GM12892 (cell line): ENCODE measurements at places on chromosomes 1 and 21.

GRCh38 chr21:42763581-42764442 lies 110.4 kb downstream of the PDE9A start:
- DNase-seq, result no peak

DNA sequence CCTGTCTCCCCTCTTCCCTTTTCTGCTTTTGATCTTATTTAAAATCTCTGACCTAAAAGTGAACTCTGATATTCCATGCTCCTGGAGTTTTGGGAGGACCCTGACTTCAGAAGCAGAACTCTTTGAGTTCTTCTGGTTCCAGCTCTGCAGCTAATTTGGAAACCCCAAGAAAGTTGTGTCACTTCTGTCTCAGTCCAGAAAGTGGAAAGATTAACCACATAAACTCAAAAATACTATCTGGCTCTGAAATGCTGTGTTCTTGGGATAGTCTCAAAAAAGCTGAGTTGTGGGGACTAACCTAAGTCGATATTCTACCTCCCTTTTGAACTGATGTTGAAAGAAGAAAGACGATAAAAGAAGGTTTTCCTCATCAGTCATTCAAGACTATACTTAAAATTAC lies 59.8 kb downstream of the ITPKB start:
- no peak for DNase-seq

DNA sequence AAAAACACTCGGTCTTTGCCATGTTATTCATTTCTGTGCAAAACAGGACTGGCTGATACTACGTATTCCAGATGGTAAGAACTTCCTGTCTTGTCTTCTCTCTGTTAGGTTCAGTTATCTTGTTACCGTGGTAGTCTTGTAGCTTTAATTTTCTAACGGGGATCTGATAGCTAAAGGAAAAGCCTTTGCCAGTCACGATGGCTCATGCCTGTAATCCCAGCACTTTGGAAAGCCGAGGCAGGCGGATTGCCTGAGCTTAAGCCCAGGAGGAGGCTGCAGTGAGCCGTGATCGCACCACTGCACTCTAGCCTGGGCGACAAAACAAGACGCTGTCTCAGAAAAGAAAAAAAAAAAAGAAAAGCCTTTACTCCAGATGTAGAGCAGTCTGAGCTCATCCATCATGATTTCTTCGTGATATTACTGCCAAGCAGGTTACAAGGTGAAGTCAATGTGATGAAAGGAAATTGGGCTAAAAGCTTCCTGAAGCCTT lies 11.1 kb upstream of the MSTO1 start:
- DNase-seq, result no peak

DNA sequence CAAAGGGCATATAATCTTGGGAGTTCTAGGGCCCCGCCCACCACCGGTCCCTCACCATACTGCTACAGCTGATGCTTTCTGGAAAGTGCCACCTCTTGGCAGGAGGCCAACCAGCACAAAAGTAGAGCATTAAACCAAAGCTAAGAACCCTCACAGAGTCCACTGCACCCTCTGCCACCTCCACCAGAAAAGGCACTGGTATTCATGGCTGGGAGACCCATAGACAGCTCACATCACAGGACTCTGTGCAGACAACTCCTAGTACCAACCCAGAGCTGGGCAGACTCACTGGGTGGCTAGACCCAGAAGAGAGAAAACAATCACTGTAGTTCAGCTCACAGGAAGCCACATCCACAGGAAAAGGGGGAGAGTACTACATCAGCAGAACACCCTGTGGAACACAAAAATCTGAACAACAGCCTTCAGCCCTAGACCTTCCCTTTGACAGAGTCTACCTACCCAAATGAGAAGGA lies 10.8 kb downstream of the THEM4 start:
- DNase-seq, result no peak

GRCh38 chr1:22944346-22945055 lies 28.2 kb downstream of the LACTBL1 start:
- no peak for DNase-seq

DNA sequence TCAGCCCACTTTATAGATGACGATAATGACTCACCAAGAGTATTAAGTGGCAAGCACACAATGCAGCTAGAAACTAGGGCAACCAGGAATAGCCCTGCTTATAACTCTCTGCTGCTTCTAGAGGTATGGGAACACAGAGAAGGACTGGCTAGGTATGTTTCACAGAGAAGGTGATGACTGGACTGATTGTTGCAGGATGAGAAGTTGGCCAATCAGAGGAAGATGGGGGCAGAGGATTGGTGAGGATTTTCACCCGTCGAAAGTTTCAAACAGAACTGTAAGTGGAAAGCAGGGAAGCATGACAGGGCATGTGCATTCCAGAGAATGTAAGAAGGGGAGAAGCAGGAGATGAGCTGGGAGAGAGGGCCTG lies 222.4 kb upstream of the JUN start:
- DNase-seq, result no peak

- no peak for DNase-seq
Observed at GRCh38 chr1:203280061-203280460, 25.3 kb upstream of the BTG2 start.

GRCh38 chr1:244680667-244681066 lies 27.7 kb downstream of the DESI2 start:
- no peak for DNase-seq

GRCh38 chr1:47598357-47598756 lies 160.5 kb downstream of the FOXD2 start:
- no peak for DNase-seq

DNA sequence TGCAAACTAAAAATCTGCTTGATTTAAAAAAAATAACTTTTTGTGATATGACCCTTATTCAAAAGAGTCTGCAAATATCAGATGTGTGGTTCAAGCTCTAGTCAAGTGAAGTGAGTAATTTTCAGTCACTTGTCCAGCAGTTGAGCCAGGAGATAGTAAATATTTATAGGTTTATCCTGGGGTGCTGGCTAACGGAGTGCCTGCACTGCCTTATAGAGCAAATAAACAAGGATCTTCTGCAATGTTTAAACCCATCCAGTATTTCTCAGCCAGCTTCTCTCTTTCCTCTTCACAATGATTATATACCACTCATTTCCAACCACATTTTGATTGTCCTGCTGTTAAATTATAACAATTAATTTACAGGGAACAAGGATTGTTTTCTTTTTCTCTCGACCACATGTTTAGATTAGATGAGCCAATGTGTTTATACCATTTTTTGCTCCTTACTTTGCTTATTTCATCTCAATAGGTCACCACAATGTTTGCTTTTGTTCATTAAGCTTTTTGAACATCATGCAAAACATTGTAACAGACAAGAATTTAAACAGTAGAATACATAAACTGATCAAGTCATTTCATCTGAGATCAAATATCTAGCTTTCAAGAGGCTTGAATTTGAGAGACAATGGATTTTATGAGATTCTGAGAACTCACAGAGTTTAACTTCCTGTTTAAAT lies 60.3 kb upstream of the GREM2 start:
- no peak for DNase-seq

DNA sequence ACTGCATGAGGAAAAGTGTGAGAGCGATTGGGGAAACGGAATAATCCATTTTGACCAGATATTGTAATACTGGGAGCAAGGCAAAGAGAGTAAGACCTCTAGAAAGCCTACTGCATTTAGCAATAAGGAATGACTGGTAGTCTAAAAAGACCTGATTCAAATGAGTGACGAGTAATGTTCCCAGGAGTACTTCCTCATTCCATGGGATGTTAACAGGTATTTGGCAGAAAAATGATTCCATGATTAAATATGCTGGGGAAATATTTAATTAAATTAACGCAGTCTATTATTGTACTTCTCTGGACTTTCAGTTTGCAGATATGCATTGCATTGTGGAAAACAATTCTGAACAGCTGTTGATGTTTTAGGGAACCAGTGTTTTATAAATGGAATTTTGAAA lies 105.5 kb downstream of the RPE65 start:
- no peak for DNase-seq

DNA sequence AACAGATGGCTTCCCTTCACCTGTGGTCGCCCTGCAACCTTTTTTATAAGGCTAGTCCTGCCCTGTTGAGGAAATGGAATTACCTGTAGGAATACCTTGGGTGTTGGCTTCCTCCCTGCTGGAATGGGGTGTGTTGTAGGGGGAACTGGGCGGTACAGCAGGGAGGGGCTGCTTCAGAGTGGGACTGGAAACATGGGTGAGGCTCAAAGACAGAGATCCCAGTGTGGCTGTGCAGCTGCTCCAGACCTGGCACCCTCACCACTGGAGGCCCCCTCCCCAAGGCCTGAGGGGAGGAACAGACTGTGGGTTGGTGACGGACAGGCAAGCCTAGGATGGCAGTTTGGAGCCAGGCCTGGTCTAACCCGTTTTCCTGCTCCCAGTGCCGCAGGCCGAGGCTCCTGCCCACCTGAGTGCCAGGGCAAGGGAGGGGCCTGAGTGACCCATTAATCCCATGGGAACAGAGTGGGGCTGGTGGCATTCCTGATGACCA lies 4.5 kb downstream of the EFNA3 start:
- DNase-seq, result no peak

DNA sequence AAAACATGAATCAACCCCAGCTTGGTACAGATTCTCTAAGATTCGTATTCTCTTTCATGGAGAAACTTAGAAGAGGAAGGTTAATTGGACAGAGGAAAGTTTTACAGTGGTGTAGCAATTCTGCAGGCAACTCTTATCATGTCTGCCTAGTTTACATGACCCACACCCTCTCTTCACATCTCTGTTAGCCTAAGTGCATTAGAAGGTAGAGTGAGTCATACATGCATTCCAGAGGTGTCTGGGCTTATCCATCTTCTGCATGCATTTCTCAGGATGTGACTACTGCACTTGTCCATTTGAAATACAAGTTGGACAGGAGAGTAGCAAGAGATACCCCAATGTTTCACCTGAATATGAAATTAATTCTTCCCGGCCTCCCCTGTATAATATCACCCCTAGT lies 578.4 kb upstream of the NCAM2 start:
- no peak for DNase-seq

DNA sequence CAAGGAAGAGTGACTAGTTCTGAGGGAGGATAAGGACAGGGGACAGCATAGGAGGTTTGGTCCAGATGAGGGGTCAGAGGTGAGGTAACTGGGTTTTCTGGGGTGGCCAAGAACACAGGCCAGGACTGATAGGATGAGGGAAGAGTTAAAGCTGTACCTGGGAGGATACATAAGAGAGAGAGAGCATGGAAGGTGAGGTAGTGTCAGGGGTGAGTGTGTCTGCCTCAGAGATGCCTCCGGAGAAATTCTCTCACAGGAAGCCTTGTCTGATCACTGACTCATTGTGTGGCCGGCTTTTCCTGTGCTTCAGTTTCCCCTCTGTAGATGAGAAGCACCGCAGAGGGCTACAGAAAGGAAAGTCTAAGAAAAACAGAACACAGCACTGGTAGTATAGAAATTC lies 40.2 kb downstream of the FASLG start:
- no peak for DNase-seq

DNA sequence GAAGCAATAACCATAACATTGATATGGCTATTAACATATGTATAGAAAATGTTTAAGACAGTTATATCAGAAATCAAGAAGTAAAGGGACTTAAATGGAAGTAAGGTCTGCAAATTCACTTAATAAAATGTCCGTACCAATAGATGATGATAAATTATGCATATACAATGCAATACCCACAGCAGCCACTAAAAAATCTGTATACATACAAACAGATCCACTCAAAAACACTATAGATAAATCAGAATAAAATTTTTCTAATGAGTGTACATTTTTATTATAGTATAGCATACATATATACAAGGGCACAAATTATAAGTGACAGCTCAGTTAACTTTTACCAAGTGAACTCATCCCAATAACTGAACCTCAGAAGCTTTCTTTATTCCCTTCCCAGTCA lies 6.0 kb downstream of the LORICRIN start:
- DNase-seq, result no peak

GRCh38 chr21:38861989-38862683 lies 56.4 kb downstream of the ETS2 start:
- DNase-seq, result no peak

GRCh38 chr1:1748686-1749321 lies 24.6 kb upstream of the CDK11A start:
- DNase-seq, result no peak

DNA sequence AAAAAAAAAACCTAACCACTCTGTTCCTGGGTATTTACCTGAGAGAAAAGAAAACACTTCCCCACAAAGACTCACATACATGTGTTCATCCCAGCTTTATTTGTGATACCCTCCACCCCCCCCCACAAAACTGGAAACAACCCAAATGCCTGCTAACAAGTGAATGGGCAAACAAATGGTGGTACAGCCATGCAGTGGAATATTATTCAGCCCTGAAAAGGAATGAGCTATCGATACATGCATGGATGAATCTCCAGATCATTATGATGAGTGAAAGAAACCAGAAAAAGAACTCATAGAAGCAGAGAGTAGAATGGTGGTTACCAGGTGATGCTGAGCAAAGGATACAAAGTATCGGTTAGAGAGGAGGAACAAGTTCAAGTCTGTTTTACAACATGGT lies 38.0 kb upstream of the UTS2 start:
- no peak for DNase-seq

DNA sequence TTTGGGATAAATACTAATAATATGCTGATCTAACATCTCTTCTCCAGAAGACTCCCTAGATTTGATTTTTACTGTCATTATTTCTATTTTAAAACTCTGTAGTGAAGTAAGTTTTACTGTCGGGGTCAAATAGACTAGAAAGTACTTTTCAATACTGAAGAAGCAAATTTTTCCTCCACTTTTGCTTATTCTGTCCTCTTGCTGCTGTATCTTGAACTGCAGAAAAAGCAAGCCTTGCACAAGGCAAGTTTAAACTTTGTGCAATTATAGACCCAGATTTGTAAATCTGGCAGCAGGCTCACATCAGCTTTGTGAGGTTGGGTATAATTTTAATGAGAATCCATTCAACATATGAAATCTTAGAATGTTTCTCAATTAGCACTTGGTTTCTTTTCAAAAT lies 151.1 kb upstream of the ETS2 start:
- DNase-seq, result no peak

- DNase-seq, result no peak
Observed at GRCh38 chr1:179968284-179968993, 13.8 kb downstream of the CEP350 start.
